ENCODE measurements at places on chromosomes 6 and 20.
A peak's percentile ranks its signal among the peaks of the same experiment; 100 is the strongest.

GRCh38 chr20:23225407-23226060 is 125.1 kb upstream of the NXT1 start:
- peak; percentile 47 for DNase-seq

DNA sequence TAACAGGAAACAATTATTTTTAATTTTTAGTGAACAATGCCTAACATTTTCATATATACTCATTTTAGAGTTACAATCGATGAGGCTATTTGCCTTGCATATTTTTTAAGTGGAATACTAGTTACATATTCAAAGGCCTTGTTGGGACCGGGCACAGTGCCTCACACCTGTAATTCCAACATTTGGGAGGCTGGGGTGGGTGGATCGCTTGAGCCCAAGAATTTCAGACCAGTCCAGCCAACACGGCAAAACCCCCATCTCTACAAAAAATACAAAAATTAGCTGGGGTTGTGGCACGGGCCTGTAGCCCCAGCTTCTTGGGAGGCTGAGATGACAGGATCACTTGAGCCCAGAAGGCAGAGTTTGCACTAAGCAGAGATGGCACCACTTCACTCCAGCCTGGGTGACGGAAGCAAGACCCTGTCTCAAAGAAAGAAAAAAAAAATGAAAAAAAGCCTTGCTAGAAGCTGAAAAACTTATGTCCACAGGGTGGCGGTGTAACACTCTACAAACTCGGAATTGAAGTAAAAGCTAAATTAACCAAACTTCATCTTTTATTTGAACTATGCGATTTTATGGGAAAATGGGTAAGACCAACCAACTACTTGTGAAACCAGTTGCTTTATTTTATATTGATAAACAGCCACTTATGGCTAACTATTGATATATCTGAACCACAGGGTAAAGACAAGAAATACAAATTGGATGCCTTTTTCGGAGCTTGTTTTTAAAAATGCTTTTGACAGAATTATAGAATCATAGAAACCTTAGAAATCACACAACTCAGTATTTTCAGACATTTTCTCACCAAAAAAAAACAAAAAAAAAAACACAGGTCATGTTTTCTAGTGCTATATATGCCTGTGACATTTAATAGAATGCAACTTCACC is 24.1 kb upstream of the ROS1 start:
- peak; percentile 66 for DNase-seq

GRCh38 chr6:32583527-32583898 is 6.1 kb downstream of the HLA-DRB1 start:
- DNase-seq, result no peak

DNA sequence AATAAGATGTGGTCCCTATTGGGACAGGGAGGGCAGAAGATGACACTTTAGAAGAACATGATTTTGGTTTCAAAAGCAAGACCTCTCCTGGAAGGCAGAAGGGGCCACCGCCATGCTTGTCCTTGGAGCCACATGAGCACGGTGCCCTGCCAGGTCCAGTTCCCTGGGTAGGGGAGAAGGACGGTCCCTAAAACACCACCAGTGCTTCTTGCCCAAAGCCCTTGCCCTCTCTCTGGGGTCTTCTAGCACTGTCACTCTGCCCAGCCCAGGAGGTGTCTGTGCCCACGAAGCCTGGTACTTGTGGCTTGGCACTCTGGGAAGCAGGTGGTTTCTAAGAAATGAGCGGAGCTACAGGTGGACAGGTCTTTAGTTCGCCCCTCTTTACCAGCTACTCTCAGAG is 46.0 kb downstream of the PLCG1 start:
- DNase-seq, result no peak

DNA sequence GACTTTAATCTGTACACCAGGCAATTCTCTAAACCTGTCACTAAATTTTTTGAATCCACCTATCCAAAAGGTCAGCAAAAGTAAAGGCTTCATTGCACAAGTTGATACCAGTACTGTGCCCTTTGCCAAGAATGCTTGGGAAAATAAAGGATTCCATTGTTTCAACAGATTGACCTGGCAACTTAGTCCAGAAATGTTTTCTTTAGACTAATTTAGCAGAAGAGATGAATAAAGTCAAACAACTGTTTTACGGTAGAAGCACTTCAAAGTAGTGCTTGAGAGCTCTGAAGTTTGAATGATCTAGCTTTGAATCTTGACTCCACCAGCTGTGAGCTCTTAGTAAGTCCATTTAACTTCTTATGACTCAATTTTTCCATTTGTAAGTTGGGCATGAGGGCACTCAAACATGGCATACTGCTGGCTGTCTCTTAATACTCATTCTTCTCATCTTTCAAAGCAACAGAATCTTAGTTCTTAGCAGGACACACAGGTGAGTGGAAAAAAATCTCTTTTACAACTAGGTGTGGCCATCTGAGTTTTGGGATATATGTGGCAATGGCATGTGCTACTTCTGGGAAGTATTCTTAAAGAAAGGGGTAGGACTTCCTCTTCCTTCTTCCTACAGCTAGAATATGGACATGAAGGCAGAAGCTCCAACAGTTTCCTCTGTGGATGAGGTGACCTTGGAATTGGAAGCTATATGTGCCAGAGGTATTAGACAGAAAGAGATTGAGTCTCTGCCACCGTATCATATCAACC is 55.9 kb upstream of the LOC128125822 start:
- no peak for DNase-seq

- no peak for DNase-seq
Measured at GRCh38 chr20:61487997-61488371, 235.9 kb downstream of the CDH4 start.

GRCh38 chr6:17584241-17584803 is 15.8 kb upstream of the FAM8A1 start:
- DNase-seq, result no peak

GRCh38 chr6:77678048-77678447 is 25.2 kb downstream of the MEI4 start:
- DNase-seq, result no peak

GRCh38 chr6:44270526-44271405 is 516 bp downstream of the TMEM151B start:
- DNase-seq, result no peak

- DNase-seq, result no peak
Measured at GRCh38 chr6:25359191-25359861, 80.2 kb downstream of the CARMIL1 start.
